Stimulated activated CD8-positive, alpha-beta memory T cell treated with anti-CD3 and anti-CD28 coated beads, Interleukin-12 subunit alpha, Interleukin-12 subunit beta, amount 100 ng/mL, for 4 hours (primary cell): ENCODE measurements at places on chromosomes 12 and 14.

- DNase-seq: no peak
Measured at GRCh38 chr12:56932867-56933266, 1.3 kb downstream of the SDR9C7 start.

DNA sequence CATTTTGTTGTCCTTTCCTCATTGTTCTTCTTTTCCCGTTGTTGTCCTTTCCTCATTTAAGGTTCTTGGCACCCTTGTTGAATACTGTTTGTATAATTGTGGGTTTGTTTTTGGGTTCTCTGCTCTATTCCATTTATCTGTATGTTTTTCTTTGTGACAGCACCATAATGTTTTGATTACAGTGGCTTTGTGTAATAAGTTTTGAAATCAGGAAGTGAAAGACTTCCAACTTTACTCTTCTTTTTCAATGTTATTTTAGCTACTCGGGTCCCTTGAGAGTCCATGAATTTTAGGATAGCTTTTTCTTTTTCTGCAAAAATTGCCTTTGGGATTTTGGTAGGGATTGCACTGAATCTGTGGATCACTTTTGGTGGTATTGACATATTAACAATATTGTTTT, 28.1 kb downstream of the ETNK1 start:
- DNase-seq: no peak

GRCh38 chr12:123278101-123278627, 6.5 kb upstream of the CDK2AP1 start:
- DNase-seq: no peak

DNA sequence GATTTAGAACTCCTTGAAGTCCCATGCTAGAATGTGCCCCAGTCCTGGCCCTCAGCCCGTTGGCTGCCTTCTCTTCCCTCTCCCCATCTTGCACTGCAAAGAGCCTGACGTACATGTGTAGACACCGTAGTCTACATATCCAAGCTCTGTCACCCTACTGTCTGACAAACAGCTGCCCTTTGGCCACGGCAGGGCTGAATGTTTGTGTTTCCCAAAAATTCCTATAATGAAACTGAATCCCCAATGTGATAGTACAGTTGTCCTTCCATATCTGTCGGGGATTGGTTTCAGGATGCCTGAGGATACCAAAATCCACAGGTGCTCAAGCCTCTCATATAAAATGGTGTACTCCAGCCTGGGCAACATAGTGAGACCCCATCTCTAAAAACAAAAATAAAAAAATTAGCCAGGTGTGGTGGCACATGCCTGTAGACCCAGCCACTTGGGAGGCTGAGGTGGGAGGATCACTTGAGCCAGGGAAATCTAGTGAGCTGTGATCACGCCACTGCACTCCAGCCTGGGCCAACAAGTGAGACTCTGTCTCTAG, 12.3 kb upstream of the TFCP2 start:
- no peak for DNase-seq

DNA sequence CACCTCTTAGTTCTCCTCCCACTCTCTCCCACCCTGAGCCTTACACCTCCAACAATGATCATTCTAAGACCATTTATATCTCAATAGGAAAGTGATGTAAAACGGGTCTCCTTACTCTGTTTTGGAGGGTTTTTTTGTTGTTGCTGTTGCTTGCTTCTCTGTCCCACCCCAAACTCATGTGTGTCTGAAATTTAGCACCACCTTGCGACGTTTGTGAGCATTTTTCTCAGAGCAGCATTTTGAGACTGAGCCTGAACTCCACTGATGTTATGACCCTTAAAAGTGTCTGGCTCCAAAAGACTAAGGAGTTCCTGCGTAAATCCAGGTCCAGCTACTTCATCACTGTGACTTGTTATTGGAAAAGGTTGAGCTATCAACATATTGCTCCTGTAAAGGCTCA, 155.0 kb downstream of the DAD1 start:
- DNase-seq: no peak

GRCh38 chr14:23640524-23641141, 4.5 kb downstream of the DHRS2 start:
- DNase-seq: no peak

DNA sequence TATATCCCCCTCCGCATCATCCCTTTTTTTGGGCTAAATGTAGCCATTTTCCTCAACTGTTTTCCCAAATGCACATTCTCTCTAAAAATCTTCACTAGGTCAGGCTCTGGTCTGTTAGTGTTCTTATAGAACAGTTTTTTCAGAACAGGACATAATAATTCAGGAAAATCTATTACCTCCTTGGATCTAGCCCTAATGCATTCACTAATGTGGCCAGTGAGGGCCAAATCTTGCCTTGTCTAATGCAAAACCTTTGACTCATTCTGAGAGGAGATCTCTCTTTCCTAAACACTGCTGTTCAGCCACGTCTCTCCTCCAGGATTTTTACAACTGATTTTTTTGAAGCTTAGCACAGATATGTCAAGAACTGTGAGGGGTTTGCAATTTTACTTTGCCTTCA, 15.5 kb downstream of the C14orf132 start:
- DNase-seq: no peak

- no peak for DNase-seq
Measured at GRCh38 chr12:82673698-82674097, 13.0 kb upstream of the TMTC2 start.

GRCh38 chr14:56808110-56808382, 2.2 kb downstream of the OTX2 start:
- no peak for DNase-seq

DNA sequence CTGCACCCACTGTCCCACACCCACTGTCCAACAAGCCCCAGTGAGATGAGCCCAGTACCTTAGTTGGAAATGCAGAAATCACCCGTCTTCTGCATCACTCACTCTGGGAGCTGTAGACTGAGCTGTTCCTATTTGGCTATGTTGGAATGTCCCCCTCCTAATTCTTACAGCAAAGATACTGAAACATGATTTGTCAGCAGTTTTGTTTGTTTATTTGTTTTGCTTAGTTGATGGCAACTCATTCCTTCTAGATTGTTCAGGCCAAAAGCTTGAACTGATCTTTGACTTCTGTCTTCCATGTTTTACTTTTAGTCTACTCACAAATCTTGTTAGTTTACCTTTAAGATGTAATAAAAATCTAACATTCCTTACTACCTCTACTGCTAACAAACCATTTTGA, 233.6 kb upstream of the MIS18BP1 start:
- DNase-seq: no peak

GRCh38 chr12:22457085-22457484, 87.3 kb downstream of the C2CD5 start:
- DNase-seq: no peak

GRCh38 chr12:44573723-44574122, 302.4 kb downstream of the NELL2 start:
- DNase-seq: no peak

DNA sequence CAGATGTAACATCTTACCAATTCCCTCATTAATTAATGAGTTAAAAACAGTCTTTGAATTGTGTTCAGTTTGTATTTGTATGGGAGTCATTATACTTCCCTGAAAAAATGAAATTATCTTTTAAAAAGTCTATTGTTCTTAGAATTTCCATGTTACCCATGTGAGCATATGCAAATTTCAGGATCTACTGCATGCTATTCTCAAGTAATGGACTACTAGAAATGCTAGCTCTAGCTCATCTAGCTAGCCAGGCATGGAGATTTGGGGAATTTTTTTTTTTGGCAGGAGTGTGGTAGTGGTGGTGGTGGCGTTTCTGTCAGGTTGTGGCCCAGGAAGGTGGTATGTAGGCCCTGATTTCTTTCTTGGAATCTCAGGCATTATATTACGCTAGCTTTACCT, 218.4 kb downstream of the AEBP2 start:
- DNase-seq: no peak

DNA sequence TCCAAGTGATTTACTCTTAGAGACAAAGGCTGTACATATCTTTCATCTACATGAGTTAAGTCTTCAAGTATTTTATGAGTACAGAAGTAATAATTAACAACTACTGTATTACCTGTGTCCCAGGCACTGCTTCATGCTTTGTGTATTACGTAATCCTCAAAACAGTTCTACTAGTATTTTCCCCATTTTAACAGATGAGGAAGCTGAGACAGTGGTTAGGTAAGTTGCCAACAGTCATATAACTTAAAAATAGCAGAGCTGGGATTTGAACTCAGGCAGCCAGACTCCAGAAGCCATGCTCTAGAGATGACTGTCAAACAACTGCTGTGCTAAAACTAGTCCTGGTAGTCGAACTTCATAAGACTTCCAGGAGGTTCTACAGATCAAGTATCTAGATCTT, 10.7 kb downstream of the TRMT5 start:
- DNase-seq: no peak
